ENCODE measurements at places on chromosomes 12 and 14.

- no peak for DNase-seq
Measured at GRCh38 chr12:20646239-20646827, 48.8 kb upstream of the SLCO1C1 start.

- DNase-seq = no peak
Measured at GRCh38 chr14:91722386-91722785, 9.5 kb downstream of the CATSPERB start.

DNA sequence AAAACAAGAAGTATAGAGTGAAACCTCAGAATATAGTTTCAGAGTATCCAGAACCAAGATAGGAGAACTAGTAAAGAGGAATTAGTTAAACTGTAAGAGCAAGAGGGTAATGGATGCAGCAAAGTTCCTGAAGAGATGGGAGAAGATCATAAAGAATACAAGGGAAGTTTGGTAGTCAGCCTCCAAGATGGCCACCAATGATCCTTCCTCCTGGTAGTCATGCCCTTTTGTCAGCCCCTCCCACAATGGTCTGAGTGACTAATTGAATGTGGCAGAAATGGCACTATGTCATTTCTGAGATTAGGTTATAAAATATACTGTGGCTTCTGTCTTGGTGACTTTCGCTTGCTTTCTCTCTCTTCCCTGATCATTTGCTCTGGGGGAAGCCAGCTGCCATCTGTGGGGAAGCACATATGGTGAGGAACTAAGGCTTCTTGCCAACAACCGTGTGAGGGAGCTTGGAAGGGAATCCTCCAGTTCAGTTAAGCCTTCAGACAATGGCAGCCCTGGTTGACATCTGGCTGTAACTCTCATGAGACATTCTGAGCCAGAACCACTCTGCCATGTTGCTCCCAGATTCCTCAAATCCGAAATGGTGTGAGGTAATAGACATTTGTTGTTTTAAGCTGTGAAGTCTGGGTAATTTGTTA lies 55.3 kb upstream of the AMN1 start:
- DNase-seq = no peak

- no peak for DNase-seq
Measured at GRCh38 chr12:119036878-119037825, 55.8 kb downstream of the SRRM4 start.

DNA sequence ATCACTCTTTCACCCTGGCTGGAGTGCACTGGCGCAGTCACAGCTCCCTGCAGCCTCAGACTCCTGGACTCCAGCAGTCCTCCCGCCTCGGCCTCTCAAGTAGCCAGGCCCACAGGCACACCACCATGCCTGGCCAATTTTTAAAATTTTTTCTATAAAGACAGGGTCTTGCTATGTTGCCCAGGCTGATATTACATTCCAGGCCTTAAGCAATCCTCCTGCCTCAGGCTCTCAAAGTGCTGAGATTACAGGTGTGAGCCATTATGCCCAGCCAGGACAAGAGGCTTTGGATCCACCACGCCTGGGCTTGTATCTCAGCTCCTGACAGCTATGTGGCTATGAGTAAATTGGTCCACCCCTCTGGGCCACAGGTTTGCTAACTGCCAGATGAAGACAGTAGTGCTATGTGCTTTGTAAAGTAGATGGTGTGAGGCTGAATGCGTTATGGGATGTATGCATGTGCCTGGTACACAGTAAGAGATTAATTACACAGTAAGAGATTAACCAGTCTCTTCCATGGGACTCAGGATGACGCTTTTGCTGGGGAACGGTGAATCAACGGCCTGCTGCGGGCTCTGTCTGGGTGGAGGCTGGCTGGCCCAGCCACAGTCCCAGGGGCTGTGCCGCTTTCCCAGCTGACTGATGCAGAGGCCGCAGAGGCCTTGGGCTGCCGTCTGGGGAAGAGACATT lies 53.3 kb upstream of the NCOR2 start:
- DNase-seq = no peak

Measured in stimulated activated CD4-positive, alpha-beta T cell treated with anti-CD3 and anti-CD28 coated beads, TNF-alpha, amount 100 ng/mL, for 24 hours (primary cell).